ENCODE measurements at places on chromosomes 2 and 18. TPM values are rescaled to one million over a fixed set of nuclear protein-coding genes. Genes with fewer than 3 reads are reported as not detected.

- no peak for DNase-seq
Measured at GRCh38 chr18:74331404-74331803, 15.8 kb downstream of the C18orf63 start.

DNA sequence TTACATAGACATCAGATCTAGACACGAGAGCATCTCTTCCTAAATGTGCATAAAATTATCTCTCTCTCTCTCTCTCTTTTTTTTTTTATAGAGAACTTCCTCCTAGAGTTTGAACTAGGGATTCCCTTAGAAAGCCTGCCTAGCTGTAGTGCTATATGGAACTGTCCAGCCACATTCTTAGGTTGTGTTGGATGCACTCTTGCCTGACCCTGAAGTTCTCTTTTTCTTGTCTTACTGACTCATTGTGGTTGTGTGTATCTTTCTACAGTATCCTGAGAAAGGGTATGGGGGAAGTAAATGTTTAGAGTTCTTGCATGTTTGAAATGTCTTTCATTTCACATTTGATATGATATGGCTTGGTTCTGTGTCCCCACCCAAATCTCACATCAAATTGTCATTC lies 368.2 kb downstream of the CDH2 start:
- no peak for DNase-seq

- no peak for DNase-seq
Measured at GRCh38 chr18:55124078-55124763, 165.0 kb upstream of the CCDC68 start.

- no peak for DNase-seq
Measured at GRCh38 chr2:189569295-189569910, 11.2 kb downstream of the SLC40A1 start.

FBXO36 gene
- polyA plus RNA-seq = 8.0 TPM

SUCLG1 gene
- polyA plus RNA-seq = 67.3 TPM
